ENCODE measurements at places on chromosomes 3 and 15.

- DNase-seq = no peak
Observed at GRCh38 chr3:43023746-43024145, 44.6 kb downstream of the GASK1A start.

GRCh38 chr15:49758856-49759255, 138.0 kb downstream of the DTWD1 start:
- no peak for DNase-seq

GRCh38 chr15:60854858-60855564, 374.1 kb downstream of the RORA start:
- DNase-seq = no peak

- no peak for DNase-seq
Observed at GRCh38 chr15:81752546-81752942, 293.3 kb downstream of the MEX3B start.

- DNase-seq = peak; percentile 27
Observed at GRCh38 chr15:50066202-50066601, 52.8 kb downstream of the ATP8B4 start.

- DNase-seq = no peak
Observed at GRCh38 chr3:61323094-61323493, 71.8 kb upstream of the FHIT start.

GRCh38 chr3:68220832-68221231, 566.4 kb upstream of the SUCLG2 start:
- DNase-seq = no peak

GRCh38 chr3:101758224-101758623, 20.8 kb upstream of the NXPE3 start:
- no peak for DNase-seq

- DNase-seq = no peak
Observed at GRCh38 chr15:26773067-26773877, 406 bp upstream of the GABRB3 start.

DNA sequence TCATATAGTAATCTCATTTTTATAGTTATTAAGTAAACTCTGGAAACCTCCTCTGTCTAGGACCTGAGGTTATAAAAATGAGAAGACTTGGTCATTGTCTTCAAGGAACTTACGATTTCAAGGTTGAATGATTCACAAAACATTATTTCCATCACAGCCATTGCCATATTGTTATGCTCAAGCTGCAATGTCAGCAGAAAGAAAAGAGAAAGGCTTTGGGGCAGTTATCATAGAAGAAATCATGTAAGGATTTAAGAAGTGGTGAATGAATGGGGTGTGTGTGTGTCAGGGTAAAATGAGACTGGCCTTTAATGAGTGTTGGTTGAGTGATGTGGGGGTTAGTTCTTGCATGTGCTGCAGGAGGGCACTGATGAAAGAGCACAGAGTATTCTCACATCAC, 346.8 kb downstream of the SQOR start:
- DNase-seq = no peak

GRCh38 chr3:53673722-53674350, 172.4 kb downstream of the CHDH start:
- no peak for DNase-seq

DNA sequence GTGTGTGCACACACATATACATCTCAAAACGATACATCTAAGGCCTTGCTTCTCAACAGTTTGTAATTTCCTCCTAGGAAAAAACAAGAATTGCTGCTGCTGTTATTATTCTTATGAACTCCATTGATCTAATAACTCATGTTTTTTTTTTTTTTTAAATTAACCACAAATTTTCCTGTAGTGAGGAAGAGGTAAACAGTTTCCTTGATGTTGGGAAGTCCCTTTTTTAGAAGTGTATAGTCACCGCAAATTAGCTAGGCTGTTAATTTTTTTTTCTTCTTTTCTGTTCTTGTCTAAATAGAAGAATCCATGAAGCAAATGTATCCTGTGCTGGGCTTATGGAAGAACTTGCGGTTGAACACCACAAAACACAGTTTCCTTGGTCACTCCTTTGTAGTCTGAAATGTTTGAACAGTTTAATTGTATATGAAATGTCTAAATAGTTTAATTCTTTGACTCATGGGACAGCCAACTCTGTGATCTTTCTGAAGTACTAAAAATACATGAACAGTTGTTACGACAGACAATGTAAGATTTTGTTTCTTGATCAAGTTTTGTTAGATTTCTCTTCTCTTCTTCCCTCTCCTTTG, 64.5 kb downstream of the MITF start:
- no peak for DNase-seq

DNA sequence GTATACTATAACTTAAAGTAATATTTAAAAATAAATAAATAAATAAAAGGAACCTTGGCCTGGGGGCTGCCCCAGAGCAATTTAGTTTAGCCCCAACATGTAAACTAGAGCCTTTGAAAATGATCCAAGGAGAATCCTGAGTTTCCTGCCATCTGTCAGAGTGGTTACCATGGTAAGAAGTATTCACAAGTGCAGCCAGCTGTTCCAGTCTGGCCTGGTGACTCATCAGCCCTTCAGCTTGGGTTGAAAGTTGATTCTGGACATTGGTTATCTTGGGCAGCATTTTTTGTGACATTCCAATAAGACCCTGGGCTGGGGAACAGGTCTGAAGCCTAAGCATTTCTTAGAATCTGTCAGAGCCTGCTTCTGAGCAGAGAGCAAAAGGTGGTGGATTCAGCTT, 72.7 kb upstream of the LRTM1 start:
- no peak for DNase-seq

- no peak for DNase-seq
Observed at GRCh38 chr3:110378481-110378880, 693.1 kb upstream of the NECTIN3 start.

- DNase-seq = no peak
Observed at GRCh38 chr3:98013411-98014267, 21.5 kb downstream of the GABRR3 start.

DNA sequence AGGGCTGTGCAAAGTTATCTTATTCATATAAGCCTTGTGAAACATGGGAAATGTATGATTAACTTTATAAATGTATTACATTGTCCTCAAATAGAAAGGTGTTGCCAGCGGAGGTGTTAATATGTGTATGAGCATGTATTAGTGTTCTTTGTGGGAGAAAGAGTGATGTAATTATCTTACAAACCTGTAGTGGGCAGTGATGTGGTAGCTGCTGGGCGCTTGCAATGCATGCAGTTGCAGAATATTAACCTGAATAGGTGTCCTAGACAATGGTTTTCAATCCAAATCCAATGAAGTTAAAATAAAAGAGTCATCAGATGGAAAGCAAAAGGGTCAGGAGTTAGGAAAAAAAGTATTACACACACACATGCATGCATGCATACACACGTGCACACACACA, 881.3 kb upstream of the CADM2 start:
- no peak for DNase-seq

GRCh38 chr3:183265834-183266417, 12.9 kb downstream of the B3GNT5 start:
- peak; percentile 26 for DNase-seq

GRCh38 chr3:112687616-112688015, 46.7 kb upstream of the CCDC80 start:
- no peak for DNase-seq

- no peak for DNase-seq
Observed at GRCh38 chr3:175941352-175941751, 1082.2 kb downstream of the NAALADL2 start.

GRCh38 chr3:130300888-130301287, 44.6 kb upstream of the COL6A5 start:
- no peak for DNase-seq

GRCh38 chr3:4044619-4045018, 245.4 kb downstream of the LRRN1 start:
- DNase-seq = no peak

DNA sequence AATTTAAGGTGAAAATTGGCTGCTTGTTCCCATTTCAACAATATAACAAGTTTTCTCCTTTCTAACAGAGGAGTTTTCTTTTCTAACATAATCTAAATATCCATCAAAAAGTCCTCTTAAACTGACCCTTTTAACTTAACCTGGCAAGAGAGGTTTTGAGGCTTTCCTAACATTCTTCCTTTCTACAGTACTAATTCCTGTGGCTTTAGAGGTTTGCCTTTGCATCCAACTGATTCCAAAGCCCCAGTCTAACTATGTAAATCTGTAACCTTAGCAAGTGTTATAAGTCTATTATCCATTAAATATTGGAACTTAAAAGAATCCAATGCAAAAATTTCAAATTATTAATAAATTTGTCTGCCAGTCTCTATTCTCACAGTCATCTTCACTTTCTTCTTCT, 134.1 kb downstream of the ISL2 start:
- DNase-seq = no peak

GRCh38 chr15:90006217-90007075, 5.3 kb downstream of the ZNF710 start:
- DNase-seq = no peak

DNA sequence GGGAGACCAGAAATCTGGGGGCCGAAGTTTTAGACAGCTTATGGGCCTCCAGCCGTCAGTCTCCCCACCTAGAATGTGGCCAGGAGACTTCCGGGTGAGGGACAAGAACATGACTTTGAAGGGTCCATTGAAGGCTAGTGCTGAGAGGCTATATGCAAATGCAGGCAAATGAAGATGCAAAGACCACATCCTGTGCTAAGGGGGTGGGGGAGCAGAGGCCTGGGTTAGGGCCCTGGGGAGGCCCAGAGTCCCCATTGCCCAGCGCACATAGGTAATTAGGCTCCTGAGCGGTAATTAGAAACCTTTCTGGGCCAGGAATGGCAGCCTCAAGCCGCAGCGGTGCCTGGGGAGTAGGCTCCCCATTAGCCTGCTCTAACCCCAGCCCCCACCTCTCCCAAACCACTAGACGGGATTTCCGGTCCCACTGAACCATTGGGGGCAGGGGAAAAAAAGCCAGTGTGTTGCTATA, 6.8 kb downstream of the CSK start:
- DNase-seq = peak; percentile 84

DNA sequence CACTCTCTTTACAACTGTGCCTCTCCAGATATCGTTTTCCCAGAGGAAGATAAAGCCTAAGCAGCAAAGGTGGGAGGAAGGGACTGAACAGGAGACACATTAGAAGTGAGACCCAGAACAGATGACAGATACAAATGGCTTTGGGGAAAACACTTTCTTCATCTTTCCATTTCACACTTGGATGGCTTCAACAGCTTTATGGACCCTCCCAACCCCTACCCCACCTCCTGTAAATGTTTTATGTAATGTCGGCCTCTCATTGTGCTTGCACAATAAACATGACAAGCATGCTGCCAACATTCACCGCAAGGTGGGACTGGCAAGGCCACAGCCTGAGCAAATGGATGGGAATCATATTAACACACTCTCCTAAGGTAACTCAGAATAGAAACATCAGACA, 1088.6 kb downstream of the TUSC7 start:
- no peak for DNase-seq

DNA sequence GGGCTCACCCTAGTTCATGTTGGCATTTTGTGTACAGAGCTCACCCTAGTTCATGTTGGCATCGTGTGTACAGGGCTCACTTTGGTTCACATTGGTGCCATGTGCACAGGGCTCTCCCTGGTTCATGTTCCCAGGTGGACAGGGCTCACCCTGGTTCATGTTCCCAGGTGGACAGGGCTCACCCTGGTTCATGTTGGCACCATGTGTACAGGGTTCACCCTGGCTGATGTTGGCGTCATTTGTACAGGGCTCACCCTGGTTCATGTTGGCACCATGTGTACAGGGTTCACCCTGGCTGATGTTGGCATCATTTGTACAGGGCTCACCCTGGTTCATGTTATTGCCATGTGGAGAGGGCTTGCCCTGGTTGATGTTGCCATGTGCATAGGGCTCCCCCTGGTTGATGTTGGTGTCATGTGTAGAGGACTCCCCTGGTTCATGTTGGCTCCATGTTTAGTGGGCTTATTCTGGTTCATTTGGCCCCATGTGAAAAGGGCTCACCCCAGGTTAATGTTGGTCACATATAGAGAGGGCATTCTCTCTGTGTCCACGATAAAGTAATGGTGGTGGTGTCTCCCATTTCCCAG, 31.7 kb upstream of the NR2C2 start:
- DNase-seq = peak; percentile 53

- DNase-seq = peak; percentile 36
Observed at GRCh38 chr15:65869954-65870871, 922 bp downstream of the RAB11A start.

- no peak for DNase-seq
Observed at GRCh38 chr15:74373056-74373650, 5.7 kb upstream of the CYP11A1 start.

- no peak for DNase-seq
Observed at GRCh38 chr3:195297446-195297845, 26.5 kb upstream of the XXYLT1 start.

DNA sequence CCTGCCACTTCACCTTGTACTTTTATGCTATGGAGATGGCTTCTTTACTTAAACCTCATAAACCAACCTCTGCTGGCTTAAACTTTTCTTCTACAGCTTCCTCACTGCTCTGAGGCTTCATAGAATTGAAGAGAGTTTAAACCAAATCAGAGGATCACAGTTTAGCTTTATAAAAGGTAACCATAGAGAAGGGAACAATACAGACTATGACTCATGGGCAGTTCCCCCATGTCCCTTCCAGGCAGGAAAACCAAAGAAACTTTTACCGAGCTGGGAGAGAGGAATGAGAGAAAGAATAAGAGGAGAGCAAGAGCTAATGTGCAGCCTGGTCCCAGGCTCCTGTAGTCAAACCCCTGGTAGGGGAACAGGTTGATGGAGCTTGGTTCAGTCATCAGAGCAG, 53.9 kb upstream of the NEDD4 start:
- DNase-seq = no peak

- DNase-seq = no peak
Observed at GRCh38 chr3:34077417-34078195, 279.2 kb downstream of the PDCD6IP start.

DNA sequence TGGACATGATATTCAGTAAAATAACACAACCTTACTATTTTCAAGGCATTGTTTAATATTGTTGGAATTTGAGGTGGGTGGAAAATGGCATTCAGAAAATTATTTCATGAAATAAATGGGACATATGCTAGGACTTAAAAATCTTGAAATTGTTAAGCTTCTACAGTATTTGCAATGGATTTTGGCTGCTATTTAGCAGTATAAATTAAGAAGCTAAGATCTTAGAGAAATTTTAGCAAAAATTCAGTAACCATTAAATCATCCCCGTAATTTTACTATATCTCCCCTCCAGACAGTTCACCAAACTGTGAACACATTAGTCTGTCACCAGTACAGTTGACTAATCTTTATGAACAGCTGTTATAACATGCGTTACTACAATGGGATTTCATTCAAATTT, 8.2 kb downstream of the DIPK2A start:
- no peak for DNase-seq

DNA sequence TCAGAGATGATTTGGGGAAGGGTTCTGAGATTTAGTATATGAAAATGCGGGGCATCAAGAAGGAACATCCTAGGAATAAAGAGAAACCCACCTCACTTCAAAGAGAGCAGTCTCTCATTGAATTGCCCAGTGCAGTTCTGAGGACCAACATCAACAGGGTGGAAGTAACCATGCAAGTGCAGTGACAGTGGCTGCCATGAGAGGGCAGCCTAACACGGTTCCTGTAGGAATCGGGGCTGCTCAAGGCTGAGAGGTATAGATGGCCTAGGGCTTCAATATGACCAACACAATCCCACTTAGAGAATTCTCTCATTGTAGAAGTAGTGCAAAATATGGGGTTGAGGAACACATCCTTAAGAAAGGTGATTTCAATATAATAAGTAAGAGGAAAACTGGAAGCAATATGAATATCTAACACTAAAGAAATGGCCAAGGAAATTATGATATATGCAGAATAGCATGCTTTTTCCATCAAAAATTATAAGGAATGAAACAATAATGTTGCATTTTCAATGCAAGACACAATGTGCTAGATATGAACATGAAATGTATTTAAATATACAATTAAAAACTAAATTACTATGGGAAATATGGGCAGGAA, 51.1 kb upstream of the ARRDC4 start:
- DNase-seq = peak; percentile 34

Data from activated CD4-positive, alpha-beta memory T cell treated with anti-CD3 and anti-CD28 coated beads, Interleukin-2, amount 10 ng/mL, durations not matched to agents 7 days and 5 days (primary cell).